ENCODE measurements at places on chromosomes 6 and 20. TPM values are rescaled to one million over a fixed set of nuclear protein-coding genes. Genes with fewer than 3 reads are reported as not detected.
A peak's percentile ranks its signal among the peaks of the same experiment; 100 is the strongest.

Gene HLA-DOB
- total RNA-seq = not detected

Gene SIRPB1
- total RNA-seq = 0.35 TPM

DNA sequence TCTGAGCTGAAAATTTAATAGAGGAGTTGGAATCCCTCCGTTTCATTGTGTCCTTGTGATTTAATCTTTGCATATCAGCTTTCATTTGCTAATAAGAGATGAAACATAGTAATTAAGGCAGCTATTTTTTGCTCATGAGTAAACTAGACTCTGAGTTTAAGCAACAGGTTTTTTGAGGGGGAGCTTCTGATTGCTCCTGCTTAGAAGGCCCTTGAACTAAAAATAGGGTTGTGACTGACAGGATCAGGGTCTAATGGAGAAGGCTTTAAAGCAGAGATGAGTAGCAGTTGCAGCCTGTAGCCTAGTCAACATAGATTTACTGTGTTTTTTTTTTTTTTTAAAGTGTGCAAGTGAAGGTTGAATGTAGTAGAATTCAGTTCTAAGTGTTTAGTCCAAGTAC, 17.4 kb downstream of the HSF2 start:
- no peak for DNase-seq

Gene NDUFAF4
- 101 TPM for total RNA-seq

GRCh38 chr20:14758356-14758755, 420.9 kb upstream of the FLRT3 start:
- DNase-seq = no peak

Gene DLL1
- 18.6 TPM for total RNA-seq

Gene ZC3H12D
- total RNA-seq = 0.51 TPM

- DNase-seq = no peak
Observed at GRCh38 chr6:72560721-72561593, 60.9 kb upstream of the KCNQ5 start.

DNA sequence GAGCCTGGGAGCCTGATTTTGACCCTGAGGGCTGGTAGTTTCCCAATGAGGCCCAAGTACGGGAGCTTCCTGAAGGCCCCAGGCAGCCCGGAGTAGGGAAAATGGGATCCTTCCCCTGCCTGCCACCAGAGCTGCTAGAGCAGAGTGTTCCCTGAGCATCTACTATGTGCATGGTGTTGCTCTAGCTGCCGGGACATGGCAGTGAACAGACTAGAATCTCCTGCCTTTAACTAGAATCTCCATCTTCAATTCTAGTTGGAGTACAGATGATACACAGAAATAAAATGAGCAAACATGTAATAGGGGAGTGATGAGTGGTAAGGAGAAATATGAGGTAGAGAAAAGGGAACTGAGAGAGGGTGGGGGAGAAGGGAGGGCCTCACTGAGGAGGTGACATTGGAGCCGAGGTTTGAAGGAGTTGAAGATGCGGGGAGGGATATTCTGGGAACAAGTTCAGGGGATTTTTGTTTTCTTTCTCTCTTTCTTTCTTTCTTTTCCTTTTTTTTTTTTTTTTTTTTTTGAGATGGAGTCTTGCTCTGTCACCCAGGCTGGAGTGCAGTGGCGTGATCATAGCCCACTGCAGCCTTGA, 18.5 kb downstream of the VSTM2L start:
- DNase-seq = no peak

Gene RSPH9
- total RNA-seq = 0.16 TPM

DNA sequence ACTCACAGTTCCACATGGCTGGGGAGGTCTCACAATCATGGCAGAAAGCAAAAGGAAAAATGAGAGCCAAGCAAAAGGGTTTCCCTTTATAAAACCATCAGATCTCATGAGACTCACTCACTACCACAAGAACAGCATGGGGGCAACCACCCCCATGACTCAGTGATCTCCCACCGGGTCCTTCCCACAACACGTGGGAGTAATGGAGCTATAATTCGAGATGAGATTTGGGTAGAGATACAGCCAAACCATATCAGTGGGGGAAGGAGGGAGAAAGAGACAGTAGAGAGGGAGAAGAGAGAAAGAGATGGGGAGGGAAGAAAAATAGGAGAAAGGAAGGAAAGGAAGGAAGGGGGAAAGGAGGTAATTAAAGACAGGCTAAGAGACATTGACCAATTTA, 30.1 kb downstream of the GMDS start:
- no peak for DNase-seq

Gene PLG
- total RNA-seq = 0.40 TPM

DNA sequence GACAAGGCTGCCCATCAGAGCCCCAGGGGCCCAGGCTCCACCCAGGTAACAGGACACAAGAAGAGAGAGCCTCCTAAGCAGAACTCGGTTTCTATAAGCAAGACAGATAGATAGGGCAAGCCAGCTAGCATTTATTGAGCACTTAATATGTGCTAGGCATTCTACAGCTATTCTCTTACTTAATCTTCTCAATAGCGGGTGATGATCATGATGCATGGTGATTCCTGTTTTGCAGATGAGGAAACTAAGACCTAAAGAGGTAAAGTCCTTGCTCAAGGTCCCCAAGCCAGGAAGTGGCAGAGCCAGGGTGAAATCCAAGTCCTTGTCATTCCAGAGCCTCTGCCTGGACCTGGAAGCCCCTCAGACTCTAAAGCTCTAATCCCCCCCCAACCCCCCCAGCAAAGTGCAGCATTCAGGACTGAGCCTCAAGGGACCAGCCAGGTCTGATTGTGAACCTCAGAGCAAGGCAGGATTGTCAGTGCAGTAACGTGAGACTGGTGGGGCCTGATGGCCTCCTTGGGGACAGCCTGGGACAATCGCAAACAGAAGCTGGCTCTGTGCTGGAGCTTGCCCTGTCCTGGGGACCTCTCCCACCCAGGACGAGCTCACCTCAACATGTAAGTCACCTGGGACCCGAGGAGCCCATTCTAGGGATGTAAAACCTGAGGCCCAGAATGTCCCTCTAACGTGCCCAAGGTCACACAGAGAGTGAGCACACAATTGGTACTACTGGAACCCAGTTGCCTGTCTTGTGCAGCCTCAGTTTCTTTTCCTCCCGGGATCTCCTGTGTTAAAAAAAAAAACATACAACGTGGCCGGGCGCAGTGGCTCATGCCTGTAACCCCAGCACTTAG, 48.4 kb upstream of the PTGIS start:
- DNase-seq = no peak

Gene OVOL2
- total RNA-seq = not detected

GRCh38 chr20:8583566-8584043, 451.5 kb downstream of the PLCB1 start:
- DNase-seq = no peak

DNA sequence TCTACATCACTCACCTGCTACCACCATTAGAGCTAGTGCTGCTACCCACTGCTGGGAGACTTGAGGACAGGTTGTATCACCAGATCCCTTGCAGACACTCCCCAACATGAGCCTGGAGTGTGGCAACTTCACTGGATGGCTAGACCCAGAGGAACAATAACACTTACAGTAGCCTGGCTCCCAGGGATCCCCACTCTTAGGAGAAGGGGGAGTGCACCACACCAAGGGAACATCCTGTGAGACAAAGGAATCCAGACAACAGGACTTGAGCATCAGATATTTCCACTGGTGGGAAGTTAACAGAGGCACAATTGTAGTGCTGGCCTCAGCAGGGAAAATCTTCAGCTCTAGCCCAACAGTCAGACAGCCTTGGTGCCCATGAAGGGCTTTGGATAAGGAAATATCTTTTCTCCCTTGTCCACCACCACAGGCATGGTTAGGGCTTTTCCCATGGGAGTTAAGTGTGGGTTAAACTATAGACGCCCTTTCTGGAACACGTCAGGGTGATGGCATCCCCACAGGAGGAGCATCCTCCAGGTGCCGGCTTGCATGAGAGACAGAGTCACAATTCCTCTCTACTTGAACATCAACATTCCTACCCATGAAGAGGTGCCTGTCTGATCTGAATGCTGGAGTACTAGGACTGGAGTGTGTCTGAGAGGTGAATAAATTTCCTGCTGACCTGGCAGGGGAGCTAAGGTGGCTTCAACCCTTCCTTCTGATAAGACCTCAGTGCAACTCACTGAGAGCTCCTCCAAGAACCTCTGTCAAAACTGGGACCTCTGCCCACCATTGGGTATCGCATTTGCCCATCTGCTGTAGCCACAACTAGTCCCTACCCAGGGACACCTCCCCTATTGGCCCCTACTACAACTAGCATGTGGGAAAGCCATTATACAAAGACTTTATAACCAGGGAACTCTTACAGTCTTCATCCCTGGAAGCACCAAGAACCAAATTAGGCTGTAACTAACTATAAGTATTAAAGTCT, 55.4 kb upstream of the SIRPG start:
- no peak for DNase-seq

DNA sequence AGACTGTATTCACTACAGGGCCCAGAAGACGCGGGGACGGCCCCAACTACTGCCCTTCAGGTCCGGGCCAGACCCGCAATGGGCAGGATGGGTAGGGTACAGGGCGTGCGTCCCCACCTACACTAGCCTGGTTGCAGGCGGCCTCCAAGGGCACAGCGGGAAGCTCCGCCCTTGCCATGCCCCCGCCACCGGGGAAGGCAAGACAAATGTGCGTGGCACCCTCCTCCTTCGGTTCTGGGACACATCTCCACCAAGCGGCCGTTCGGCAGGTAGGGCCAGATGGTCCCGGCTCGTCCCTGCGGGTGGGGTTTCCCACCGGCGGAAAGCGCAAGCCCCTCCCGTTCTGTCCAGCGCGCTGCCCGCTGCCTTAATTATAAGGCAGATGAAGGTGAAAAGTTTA, 5.6 kb downstream of the NXT1 start:
- no peak for DNase-seq

DNA sequence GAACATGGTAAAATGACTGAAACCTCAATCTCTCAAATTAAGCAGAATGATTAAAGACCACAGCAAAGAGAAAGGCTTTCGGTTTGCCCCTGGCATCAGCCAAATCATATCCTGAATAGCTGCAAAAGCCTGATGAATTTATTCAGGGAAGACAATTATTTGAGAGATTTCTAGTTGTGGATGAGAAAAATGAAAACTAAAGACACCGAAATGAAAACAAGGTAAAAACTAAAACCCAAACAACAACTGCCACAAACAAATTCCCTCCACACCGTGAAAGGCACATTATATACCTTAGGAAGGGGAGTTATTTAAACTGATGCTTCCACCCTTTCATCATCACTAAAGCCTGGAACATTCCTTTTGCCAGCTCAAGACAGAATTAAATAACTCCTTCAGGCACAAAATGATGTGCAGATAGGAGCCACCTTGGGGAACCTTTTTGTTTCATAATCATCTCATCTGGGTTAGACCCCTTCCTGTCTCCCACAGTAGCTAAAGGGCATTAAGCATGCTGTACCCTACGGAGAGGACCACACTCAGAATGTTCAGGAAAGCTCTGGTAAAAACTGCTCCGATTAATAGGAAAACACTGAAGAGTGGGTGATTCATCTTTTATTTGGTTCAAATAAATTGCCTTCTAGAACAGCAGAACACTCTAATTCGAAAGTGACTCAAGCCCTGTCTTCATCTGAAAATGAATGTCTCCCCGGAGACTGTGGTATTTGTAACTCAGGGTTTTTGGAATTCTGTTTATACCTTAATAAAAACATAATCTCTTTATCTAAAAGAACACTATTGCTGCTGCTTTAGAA, 9.1 kb upstream of the ANKRD60 start:
- DNase-seq = no peak

Gene CEP43
- total RNA-seq = 13.2 TPM

- DNase-seq = no peak
Observed at GRCh38 chr6:4936681-4937041, 67.2 kb downstream of the RPP40 start.

DNA sequence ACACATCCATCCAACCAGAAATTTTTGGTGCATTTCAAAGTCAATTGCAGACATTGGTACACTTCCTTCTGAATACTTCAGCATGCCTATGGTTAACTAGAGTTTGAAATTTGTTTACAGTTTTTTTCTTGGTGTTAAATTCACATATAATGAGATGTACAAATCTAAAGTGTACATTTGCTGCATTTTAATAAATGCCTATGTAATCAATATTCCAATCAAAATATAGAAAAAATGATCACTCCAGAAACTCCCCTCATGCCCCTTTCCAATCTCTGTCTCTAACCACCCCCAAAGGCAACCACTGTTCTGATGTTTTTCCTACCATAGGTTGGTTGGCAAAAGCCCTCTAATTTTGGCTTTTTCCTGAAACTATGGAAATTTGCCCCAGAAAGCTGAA, 7.6 kb upstream of the TGM6 start:
- no peak for DNase-seq

Gene FRK
- 7.5 TPM for total RNA-seq

- no peak for DNase-seq
Observed at GRCh38 chr20:63475209-63475608, 2.8 kb upstream of the KCNQ2 start.

Gene CLPSL2
- total RNA-seq = not detected

DNA sequence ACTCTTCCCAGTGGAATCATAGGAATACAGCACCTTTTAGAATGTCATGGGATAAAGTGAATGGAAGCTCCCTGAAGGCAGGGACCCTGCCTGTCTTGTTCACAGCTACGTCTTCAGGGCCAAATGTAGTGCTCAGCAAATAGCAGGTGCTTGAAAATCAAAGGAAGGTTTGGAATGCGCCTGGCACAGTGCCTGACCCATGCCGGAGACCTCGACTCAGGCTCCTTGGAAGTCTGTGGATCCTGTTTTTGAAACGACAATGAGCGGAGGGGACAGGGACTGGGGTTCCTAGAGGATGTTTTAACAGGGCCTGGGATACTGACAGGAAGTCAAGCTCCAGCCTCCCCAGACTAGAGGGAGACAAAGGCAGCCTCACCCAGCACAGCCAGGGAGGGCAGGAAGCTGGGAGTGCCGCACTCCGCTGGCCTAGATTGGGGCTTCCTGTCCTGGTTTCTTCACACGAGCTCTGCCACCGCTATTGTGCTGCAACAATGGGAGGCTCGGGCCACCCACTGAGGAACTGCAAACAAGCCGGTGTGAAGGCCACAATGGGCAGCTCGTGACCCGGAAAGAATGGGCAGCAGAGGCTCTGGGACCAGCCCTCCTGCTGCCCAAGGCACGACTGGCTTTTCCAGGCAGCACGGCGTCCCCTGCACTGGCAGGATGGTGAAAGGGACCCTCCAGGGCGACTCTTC, 76.7 kb downstream of the PREX1 start:
- peak; percentile 83 for DNase-seq

- DNase-seq = no peak
Observed at GRCh38 chr6:53481323-53481722, 63.6 kb downstream of the GCLC start.

Gene UNC5CL
- total RNA-seq = 0.40 TPM

GRCh38 chr20:52342913-52343312, 151.3 kb upstream of the ZFP64 start:
- no peak for DNase-seq

- DNase-seq = no peak
Observed at GRCh38 chr6:78599526-78599925, 267.8 kb upstream of the IRAK1BP1 start.

Gene SYCP2
- 0.94 TPM for total RNA-seq

- no peak for DNase-seq
Observed at GRCh38 chr6:38489951-38490350, 149.8 kb downstream of the BTBD9 start.

- no peak for DNase-seq
Observed at GRCh38 chr6:105373481-105373880, 29.4 kb downstream of the PREP start.

Gene TTBK1
- 0.13 TPM for total RNA-seq

- DNase-seq = peak; percentile 70
Observed at GRCh38 chr20:31707994-31708735, 14.5 kb downstream of the BCL2L1 start.
